Mesenchymal stem cell (in vitro differentiated cells and primary cell): ENCODE measurements at places on chromosomes 5 and 9.

GRCh38 chr9:100063185-100063584 is 35.6 kb downstream of the ERP44 start:
- peak; percentile 39 for DNase-seq
- peak overlapping the region; percentile 23 for H3K27ac ChIP-seq
- H3K27me3 ChIP-seq = no peaks in the 10 kb centered on the region
- no peaks in the 10 kb centered on the region for H3K36me3 ChIP-seq

GRCh38 chr9:127679506-127679905 is 27.3 kb upstream of the CFAP157 start:
- no peaks in the 10 kb centered on the region for H3K27me3 ChIP-seq
- no peak overlapping the region for H3K27ac ChIP-seq
- peaks cover 4% of the 10 kb centered on the region for H3K4me1 ChIP-seq
- peaks cover 77% of the 10 kb centered on the region for H3K36me3 ChIP-seq

DNA sequence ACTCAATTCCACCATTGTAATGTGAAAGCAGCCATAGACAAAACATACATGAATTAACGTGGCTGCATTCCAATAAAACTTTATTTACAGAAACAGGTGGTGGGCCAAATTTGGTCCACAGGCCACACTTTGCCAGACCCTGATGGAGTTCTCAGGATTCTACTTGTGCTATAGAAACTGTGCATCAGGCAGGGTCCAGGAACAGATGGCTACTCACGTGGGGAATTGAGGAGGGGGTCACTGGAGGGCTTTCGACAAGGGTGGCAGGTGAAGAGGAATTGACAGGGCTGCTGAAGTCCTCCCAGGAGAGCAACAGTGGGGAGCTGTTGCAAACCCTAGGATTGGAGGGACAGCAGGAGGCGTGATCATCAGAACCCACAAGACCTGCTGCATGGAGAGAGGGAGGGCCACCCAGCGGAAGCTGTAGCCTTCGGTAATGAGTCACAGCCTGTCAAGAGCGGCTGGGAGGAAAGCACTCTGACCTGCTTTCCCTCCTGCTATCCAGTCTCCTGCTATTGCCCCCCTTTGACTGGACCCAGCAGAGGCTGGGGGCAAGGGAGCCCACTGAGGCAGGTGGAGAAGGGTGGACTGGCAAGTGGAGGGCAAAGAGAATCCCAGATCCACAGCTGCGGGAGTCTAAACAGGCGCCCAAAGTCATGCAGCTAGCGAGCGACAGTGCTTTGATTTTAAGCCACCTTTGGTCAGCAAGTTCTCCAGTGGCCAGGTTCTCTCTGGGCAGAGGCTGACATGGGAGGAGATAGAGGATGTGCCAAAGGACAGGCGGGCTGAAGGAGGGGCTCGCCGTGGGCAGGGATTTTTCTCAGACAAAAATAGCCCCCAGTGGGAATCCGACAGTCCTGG is 138.3 kb upstream of the SMIM23 start:
- peaks cover 5% of the 10 kb centered on the region for H3K27me3 ChIP-seq
- H3K4me3 ChIP-seq = no peak overlapping the region
- H3K36me3 ChIP-seq = no peaks in the 10 kb centered on the region
- DNase-seq = peak; percentile 65
- H3K4me1 ChIP-seq = peaks cover 23% of the 10 kb centered on the region
- H3K27ac ChIP-seq = peak overlapping the region; percentile 10

DNA sequence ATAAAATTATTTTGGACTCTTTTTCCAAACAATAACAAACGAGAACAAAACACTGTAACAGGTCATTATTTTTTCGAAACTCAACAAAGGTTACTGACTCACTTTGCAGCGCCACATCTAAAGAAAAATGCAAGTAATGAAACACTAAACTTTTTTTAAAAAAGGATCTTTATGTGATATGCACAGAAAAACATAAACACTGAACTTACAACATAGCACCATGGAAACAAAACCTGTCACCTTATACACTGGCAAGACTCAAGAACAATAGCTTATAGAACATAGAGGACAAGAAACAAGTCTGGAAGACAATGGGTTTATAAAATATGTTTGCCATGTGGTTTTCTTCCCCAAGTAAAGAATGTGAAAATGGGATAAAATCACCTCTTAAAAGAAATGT is 85.2 kb downstream of the AUH start:
- H3K4me3 ChIP-seq = no peak overlapping the region
- peaks cover 3% of the 10 kb centered on the region for H3K4me1 ChIP-seq
- H3K36me3 ChIP-seq = no peaks in the 10 kb centered on the region
- H3K27ac ChIP-seq = no peak overlapping the region

- no peak overlapping the region for H3K27ac ChIP-seq
- H3K4me3 ChIP-seq = no peak overlapping the region
- H3K4me1 ChIP-seq = peaks cover 3% of the 10 kb centered on the region
- H3K36me3 ChIP-seq = no peaks in the 10 kb centered on the region
- no peak for DNase-seq
- H3K27me3 ChIP-seq = no peaks in the 10 kb centered on the region
Observed at GRCh38 chr9:135614821-135615665, 24.3 kb downstream of the GLT6D1 start.

DNA sequence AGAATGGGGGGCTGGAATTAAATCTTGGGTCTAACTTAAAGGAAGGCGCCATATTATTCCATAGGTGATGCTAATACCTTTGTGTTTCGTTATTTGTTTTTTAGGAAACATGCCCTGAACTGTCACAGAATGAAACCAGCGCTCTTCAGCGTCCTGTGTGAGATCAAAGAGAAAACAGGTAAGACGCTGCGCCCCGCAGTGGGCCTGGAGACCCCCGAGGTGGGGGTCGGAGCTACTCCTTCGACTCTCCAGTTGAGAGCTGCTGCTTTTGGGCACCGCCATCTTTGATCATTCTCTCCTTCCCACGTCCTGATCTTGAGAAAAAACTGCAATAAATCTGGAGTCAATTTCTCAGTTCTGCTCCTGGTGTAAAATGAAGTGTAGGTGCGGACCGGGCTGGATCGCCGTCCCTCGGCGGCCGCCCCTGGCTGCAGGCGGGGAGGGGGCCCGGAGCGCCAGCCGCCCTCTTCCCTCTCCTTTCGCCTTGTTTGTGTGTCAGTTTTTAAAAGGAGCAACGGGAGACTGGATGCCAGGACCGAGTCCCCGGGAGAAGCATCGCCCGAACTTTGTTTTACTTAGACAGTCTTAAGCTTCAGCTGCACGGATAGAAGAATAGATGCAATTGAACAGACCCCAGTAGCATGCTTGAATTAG is 1.4 kb downstream of the PBX3 start:
- no peaks in the 10 kb centered on the region for H3K27me3 ChIP-seq
- peak; percentile 32 for DNase-seq
- peak overlapping the region; percentile 29 for H3K27ac ChIP-seq
- peak overlapping the region; percentile 87 for H3K4me3 ChIP-seq
- H3K36me3 ChIP-seq = peaks cover 11% of the 10 kb centered on the region
- peaks cover 1% of the 10 kb centered on the region for H3K4me1 ChIP-seq

- no peak for DNase-seq
- H3K27ac ChIP-seq = no peak overlapping the region
- no peaks in the 10 kb centered on the region for H3K27me3 ChIP-seq
Observed at GRCh38 chr5:50923768-50924494, 257.5 kb downstream of the PARP8 start.

DNA sequence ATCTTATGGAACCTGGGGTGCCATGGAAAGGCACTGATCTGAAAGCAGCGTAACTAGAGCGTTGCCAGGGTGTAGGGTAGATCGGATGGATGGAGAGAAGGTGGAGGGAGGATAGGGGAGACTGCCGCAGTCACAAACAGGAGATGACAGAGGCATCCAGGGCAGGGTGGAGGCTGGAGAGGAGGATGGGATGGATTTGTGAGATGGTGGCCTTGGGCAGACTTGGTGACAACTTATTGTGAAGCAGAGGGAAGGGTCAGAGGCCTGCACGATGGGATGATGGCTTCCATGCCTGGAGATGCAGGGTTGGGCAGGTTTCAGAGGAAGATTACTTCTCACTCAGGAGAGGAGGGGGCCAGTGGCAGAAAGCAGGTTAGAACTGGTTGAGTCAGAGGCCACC is 2.4 kb downstream of the GLIPR2 start:
- no peaks in the 10 kb centered on the region for H3K27me3 ChIP-seq
- DNase-seq = no peak
- H3K27ac ChIP-seq = no peak overlapping the region
- H3K4me1 ChIP-seq = peaks cover 34% of the 10 kb centered on the region
- H3K4me3 ChIP-seq = no peak overlapping the region

DNA sequence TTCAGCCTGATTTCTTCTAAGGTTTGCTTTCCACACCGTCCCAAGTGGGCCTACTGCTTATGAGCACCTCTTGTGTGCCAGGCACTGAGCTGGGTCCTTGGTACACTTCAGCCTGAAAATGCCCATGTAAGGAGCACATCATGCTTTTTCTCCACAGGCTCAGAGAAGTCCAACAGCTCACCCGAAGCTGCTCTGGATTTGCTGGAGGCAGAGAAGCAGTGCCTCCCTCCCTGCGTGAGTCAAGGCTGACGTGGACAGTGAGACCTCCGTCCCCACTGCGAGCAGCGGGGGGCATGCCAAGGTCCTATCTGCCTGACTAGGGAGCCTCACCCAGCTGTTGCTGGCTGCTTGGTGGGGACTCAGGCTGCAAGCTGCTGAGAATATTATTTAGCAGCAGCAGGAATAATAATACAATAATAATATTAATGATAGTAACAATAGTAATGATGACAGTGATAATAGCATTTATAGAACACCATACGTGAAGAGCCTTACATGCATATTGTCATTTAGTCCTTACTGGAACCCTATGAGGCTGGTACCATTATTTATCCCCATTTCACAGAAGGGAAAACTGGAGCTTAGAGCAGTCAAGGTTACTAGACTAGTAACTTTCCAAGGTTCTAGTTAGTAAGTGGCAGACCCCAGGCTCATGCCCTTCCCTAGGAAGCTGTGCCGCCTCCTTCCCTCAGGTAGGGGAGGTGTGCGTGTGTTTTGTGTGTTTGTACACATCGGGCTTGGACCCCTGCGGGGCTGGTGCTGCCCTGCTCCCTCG is 194.8 kb downstream of the HSPA4 start:
- H3K36me3 ChIP-seq = no peaks in the 10 kb centered on the region
- DNase-seq = no peak
- H3K4me3 ChIP-seq = no peak overlapping the region

GRCh38 chr5:171598641-171599152 is 179.2 kb downstream of the FGF18 start:
- no peak overlapping the region for H3K27ac ChIP-seq
- no peak overlapping the region for H3K4me3 ChIP-seq
- DNase-seq = no peak
- H3K27me3 ChIP-seq = peaks cover 30% of the 10 kb centered on the region

- H3K27me3 ChIP-seq = no peaks in the 10 kb centered on the region
- no peak overlapping the region for H3K4me3 ChIP-seq
- no peak overlapping the region for H3K27ac ChIP-seq
Observed at GRCh38 chr5:157502143-157502647, 42.2 kb downstream of the NIPAL4 start.

DNA sequence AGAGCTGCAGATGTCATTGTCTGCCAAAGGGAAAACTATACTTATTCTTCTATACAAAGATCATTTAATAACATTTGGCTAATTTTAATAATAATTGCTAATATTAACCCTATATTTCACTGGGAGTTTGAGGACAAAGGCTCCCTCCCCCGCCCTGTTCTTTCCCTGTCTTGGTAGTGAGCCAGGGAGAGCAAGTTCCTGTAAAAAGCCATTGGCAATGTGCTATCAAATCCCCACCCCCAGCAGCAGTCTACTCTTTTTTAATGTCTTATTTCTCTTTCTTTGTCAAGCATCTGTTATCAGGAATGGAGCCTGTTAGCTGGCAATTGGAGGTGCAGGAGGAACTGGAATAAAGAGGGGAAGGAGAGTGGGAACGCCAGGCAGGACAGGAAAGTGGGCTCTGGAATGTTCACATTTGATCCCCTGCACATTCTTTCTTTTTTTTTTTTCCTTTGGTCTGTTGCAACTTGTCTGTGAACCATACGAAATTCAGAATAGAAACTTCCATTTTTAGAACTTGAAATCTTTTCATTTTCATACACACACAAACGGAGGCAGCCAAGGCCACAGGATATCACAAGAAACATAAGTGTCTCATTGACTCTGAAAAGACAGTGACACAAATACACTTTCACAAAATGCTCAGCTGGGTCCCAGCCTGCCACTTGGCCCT is 664.8 kb upstream of the ZNF608 start:
- peak overlapping the region; percentile 92 for H3K27ac ChIP-seq
- DNase-seq = peak; percentile 57
- peaks cover 11% of the 10 kb centered on the region for H3K4me1 ChIP-seq
- H3K27me3 ChIP-seq = no peaks in the 10 kb centered on the region
- H3K36me3 ChIP-seq = no peaks in the 10 kb centered on the region

DNA sequence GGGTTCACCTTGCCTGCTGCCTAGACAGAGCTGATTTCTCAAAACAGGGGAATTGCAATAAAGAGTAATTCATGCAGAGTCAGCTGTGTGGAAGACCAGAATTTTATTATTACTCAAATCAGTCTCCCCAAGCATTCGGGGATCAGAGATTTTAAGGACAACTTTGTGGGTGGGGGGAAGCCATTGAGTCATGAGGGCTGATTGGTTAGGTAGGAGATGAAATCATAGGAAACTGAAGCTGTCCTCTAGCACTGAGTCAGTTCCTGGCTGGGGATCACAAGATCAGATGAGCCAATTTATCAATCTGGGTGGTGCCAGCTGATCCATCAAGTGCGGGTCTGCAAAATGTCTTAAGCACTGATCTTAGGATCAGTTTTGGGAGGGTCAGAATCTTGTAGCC is 159.1 kb upstream of the MAP1B start:
- H3K4me3 ChIP-seq = no peak overlapping the region
- H3K27ac ChIP-seq = no peak overlapping the region
- no peaks in the 10 kb centered on the region for H3K36me3 ChIP-seq

DNA sequence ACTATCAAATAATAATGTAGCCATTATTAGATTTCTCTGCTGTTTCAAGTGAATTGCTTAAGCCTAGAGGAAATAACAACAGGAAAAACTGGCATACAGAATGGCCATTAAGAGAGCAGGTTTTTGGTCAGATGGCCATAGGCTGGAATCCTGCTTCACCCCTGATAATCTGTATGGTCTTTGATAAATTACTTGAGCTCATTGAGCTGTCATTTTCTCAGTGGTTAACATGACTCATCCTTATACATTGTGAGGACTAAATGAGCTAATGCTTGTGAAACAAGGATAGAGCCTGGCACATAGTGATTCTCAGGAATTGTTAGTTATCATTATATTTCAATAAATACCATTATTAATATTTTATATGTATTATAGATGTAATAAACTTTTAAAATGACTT is 516.5 kb downstream of the KIF4B start:
- DNase-seq = no peak
- H3K27me3 ChIP-seq = no peaks in the 10 kb centered on the region
- H3K4me1 ChIP-seq = no peaks in the 10 kb centered on the region
- H3K4me3 ChIP-seq = no peak overlapping the region
- no peaks in the 10 kb centered on the region for H3K36me3 ChIP-seq
- H3K27ac ChIP-seq = no peak overlapping the region

GRCh38 chr5:181084621-181085195 is 44.6 kb downstream of the BTNL9 start:
- H3K4me3 ChIP-seq = no peak overlapping the region
- H3K27ac ChIP-seq = no peak overlapping the region
- no peak for DNase-seq

DNA sequence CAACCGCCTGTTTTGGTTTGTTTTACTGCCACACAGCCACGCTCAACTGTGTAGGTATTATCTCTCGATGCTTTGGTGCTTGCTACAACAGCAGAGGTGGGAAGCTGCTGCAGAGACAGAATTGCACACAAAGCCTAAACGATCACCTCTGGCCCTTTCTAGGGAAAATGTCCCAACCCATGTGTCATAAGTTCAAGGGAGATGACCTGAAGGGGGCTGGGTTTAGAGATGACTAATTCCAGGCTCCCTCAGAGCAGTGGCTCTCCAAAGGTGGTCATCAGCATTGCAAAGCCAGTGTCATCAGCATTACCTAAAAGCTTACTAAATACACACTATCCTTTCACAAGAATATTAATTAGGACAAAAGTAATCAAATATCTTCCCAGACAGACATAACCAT is 10.9 kb downstream of the ZNF622 start:
- no peak overlapping the region for H3K4me3 ChIP-seq
- no peaks in the 10 kb centered on the region for H3K27me3 ChIP-seq
- no peak for DNase-seq
- H3K36me3 ChIP-seq = peaks cover 22% of the 10 kb centered on the region
